ENCODE measurements at places on chromosomes 16 and 17. TPM values are rescaled to one million over a fixed set of nuclear protein-coding genes. Genes with fewer than 3 reads are reported as not detected.
A peak's percentile ranks its signal among the peaks of the same experiment; 100 is the strongest.

DNA sequence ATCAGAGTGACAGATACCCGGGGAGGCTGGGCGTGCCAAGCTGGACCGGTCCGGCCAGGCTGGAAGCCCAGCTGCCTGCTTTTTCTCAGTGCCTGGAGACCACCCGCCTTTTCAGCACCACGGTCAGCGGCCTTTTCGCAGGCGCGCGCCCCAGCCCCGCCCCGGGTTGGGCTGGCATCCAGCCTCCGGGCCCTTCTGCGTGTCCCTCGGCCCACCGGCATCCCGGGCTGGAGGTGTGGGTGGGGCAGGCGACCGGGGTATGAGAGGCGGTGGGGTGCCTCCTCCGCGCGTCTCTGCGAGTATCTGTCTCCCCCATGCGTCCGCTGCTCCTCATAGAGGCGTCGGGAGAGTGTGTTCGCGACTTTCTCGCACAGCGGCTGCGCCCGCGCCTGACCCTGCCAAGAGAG lies 102.5 kb downstream of the MRM1 start:
- H3K27ac ChIP-seq, result no peak overlapping the region
- peaks cover 52% of the 10 kb centered on the region for H3K27me3 ChIP-seq
- peak; percentile 49 for DNase-seq
- peaks cover 2% of the 10 kb centered on the region for H3K36me3 ChIP-seq
- no peak overlapping the region for H3K4me3 ChIP-seq

Gene ALDH3A1
- not detected for total RNA-seq

Gene OR2C1
- not detected for total RNA-seq

DNA sequence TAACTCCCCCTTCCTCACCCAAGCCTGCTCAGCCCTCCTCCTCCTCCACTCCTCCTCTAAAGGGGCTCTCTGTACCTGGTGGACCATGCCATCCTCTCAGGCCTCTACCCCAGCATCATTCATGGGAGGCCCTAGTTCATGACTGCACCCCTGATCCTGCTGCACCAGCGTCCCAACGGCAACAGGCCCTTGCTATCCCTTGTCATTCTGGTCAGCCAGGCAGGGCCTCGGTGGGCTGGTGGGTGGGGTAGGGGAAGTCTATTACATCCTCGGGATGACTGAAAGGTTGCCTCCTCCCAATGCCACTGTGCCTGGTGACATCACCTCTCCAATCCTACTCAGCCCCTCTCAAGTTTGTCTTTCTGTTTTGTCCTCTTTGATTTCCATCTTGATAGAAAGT lies 19.7 kb downstream of the ALOX12B start:
- no peak for DNase-seq
- H3K36me3 ChIP-seq, result no peaks in the 10 kb centered on the region
- peaks cover 4% of the 10 kb centered on the region for H3K4me1 ChIP-seq
- H3K4me3 ChIP-seq, result no peak overlapping the region
- peaks cover 14% of the 10 kb centered on the region for H3K27me3 ChIP-seq

DNA sequence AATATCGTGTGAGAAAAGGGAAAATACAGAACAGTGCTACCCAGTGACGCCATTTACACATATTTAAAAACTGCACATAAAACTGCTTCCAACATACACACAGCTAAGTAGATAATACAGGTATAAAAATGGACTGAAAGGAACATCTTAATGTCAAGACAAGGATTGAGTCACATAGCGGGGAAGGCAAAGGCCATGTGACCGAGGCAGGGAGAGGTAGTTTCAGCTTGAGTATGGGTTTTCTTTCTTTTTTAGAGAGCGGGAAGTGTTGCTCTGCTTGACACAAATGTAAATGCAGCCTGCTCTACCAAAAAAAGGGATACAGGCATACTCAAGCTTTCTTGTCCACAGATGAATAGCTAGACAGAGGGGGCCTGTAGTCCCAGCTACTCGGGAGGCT lies 46.5 kb downstream of the SDR42E1 start:
- no peaks in the 10 kb centered on the region for H3K4me1 ChIP-seq
- no peaks in the 10 kb centered on the region for H3K36me3 ChIP-seq
- DNase-seq, result no peak
- peaks cover 7% of the 10 kb centered on the region for H3K27me3 ChIP-seq
- H3K4me3 ChIP-seq, result no peak overlapping the region

Gene MMP2
- not detected for total RNA-seq

- DNase-seq, result no peak
- no peak overlapping the region for H3K27ac ChIP-seq
- H3K4me1 ChIP-seq, result no peaks in the 10 kb centered on the region
- no peak overlapping the region for H3K4me3 ChIP-seq
- H3K36me3 ChIP-seq, result no peaks in the 10 kb centered on the region
- peaks cover 45% of the 10 kb centered on the region for H3K27me3 ChIP-seq
Observed at GRCh38 chr16:28010671-28011070, 52.8 kb downstream of the GSG1L start.

Gene NLRC5
- 474 TPM for total RNA-seq

DNA sequence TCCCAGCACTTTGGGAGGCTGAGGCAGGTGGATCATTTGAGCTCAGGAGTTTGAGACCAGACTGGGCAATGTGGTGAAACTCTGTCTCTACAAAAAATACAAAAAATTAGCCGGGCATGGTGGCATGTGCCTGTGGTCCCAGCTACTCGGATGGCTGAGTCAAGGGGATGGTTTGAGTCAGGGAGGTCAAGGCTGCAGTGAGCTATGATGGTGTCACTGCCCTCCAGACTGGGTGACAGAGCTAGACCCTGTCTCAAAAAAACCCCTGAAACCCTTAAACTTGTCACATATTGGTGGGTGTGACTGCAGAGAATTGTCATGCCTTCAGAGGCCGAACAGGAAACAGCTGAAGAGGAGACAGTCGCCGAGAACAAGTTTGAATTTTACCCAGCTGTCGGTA lies 13.4 kb downstream of the RPTOR start:
- peaks cover 3% of the 10 kb centered on the region for H3K4me1 ChIP-seq
- DNase-seq, result no peak
- no peak overlapping the region for H3K4me3 ChIP-seq
- no peak overlapping the region for H3K27ac ChIP-seq
- no peaks in the 10 kb centered on the region for H3K36me3 ChIP-seq

Gene SLC2A4
- not detected for total RNA-seq

DNA sequence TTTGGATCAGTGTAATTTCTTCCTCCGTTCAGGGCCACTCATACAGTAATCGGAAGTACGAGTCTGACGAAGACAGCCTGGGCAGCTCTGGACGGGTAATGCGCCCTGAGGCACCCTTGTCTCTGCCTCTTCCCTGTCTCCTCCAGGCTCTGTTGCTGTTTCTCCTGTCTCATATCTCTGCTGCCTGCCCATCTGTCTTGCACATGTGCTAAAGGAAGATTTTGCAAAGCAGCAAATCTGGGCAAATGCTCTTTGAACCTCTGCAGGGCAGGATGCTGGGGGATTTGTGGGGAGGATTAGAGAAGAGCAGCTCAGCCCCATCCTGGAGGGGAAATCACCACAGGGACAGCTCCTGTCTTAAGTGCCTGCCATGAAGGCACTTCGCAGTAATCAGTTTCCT lies 32.4 kb upstream of the POLR3E start:
- peak overlapping the region; percentile 5 for H3K4me3 ChIP-seq
- peaks cover 54% of the 10 kb centered on the region for H3K36me3 ChIP-seq
- H3K27ac ChIP-seq, result peak overlapping the region; percentile 78
- DNase-seq, result peak; percentile 24

GRCh38 chr17:51091635-51092034 lies 29.0 kb downstream of the SPAG9 start:
- no peak overlapping the region for H3K27ac ChIP-seq
- peaks cover 22% of the 10 kb centered on the region for H3K4me1 ChIP-seq
- H3K4me3 ChIP-seq, result no peak overlapping the region
- peaks cover 3% of the 10 kb centered on the region for H3K36me3 ChIP-seq
- DNase-seq, result no peak

DNA sequence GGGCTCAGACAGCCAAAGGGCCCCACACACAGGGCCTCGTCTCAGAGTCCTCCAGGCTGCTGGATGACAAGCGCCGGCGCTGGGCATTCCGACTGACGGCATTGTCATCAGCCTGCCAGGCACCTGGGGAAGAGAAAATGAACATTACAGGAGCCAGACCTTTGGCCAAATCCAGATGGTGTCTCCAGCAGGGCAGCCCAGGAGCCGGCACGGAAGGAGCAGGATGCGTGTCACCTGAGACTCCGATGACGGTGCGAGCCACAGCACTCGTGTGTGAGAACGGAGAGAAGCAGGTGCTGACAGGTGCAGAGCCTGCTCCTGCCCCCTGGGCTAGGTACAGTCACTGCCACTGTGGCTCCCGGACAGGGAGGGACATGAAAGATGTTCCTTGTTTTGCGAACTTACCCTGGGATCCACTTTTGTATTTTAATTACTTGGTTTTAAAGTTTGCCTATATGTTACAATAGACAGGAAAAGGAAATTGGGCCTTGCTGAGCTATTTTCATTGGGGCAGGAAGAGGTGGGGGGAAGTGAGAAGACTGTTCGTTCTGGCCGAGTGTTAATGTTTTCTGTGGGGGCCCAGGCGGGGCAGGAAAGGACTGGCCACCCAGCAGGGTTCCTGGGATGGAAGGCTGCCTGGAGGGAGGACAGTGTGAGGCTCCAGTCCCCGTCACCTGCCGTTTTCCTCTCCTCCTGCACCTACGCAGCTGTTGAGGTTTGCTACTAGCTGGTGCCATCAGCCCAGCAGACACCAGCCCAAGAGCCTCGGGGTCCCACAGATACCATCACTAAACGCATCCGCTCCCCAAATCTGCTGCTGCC lies 4.4 kb upstream of the FOXJ1 start:
- H3K27ac ChIP-seq, result peak overlapping the region; percentile 97
- H3K4me1 ChIP-seq, result peaks cover 82% of the 10 kb centered on the region
- peak overlapping the region; percentile 83 for H3K4me3 ChIP-seq
- H3K27me3 ChIP-seq, result peaks cover 1% of the 10 kb centered on the region

Gene AOC2
- total RNA-seq, result 4.2 TPM

Gene TSPAN10
- total RNA-seq, result 0.80 TPM

DNA sequence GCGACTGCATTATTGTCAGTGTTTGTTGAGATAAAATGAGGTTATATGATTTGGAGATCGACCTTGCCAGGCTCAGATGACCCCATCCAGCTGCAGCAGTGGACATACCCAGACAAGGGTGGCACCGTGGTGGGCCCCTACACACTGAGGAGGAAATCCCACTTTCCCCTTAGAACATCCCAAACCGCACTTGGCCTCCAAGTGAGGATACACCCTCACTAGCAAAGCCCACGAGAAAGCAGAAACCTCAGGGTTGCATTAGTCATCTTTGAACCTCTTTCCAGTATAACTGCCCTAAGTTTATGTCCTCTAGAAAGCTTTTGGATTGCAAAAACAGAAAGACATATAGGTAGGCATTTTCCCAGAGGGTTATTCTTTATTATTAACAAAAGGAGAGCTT lies 101.5 kb downstream of the CLEC16A start:
- H3K27me3 ChIP-seq, result no peaks in the 10 kb centered on the region
- peaks cover 36% of the 10 kb centered on the region for H3K36me3 ChIP-seq
- no peaks in the 10 kb centered on the region for H3K4me1 ChIP-seq
- no peak overlapping the region for H3K4me3 ChIP-seq
- H3K27ac ChIP-seq, result peak overlapping the region; percentile 55

GRCh38 chr16:56252835-56253234 lies 61.5 kb downstream of the GNAO1 start:
- no peak overlapping the region for H3K27ac ChIP-seq
- H3K4me3 ChIP-seq, result no peak overlapping the region
- DNase-seq, result no peak
- no peaks in the 10 kb centered on the region for H3K36me3 ChIP-seq

Gene HOXB7
- total RNA-seq, result not detected

GRCh38 chr17:79944821-79945391 lies 90.8 kb downstream of the TBC1D16 start:
- no peak overlapping the region for H3K27ac ChIP-seq
- no peak for DNase-seq
- no peaks in the 10 kb centered on the region for H3K36me3 ChIP-seq

Gene GRB7
- total RNA-seq, result not detected

DNA sequence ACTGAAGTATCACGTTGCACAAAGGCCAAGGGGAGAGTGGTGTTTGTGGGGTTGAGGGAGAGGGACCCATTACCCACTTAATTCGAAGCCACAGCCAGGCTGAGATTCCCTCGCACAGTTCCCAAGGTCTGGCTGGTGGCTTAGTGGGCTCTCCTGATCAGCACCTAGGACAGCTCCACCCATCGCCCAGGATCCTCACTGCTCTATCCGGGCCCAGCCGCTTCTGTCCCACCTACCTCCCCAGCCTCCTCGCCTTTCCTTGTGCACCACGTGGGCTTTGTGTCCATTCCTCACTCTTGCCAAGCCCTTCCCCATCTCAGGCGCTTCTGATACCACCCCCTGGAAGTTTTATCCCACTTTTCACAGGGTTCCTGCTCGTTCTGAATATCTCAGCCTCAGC lies 163.5 kb downstream of the CCT6B start:
- no peak for DNase-seq
- no peak overlapping the region for H3K4me3 ChIP-seq
- no peak overlapping the region for H3K27ac ChIP-seq

GRCh38 chr17:28045304-28045703 lies 2.8 kb downstream of the NLK start:
- H3K27me3 ChIP-seq, result no peaks in the 10 kb centered on the region
- H3K4me1 ChIP-seq, result peaks cover 80% of the 10 kb centered on the region
- no peak for DNase-seq

DNA sequence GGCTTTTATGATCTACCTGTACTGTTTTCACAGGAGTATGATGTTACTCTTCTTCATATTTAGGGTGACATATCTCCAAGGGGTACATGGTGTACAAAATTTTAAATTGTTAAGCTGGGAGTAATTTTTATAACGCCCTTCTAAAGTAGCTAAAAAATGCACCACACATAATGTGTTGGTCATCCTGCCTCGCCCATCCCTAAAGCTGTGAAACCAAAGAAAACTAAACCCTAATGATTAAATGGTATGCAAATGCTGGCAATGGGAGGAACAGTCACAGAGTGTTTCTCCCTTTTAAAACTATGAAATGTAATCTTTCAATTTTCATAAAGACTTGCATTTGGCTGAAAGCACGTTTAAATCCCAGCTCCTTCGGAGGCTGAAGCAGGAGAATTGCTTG lies 2.0 kb upstream of the KRT24 start:
- H3K27me3 ChIP-seq, result peaks cover 13% of the 10 kb centered on the region
- no peak for DNase-seq
- no peaks in the 10 kb centered on the region for H3K4me1 ChIP-seq
- no peak overlapping the region for H3K4me3 ChIP-seq
- H3K36me3 ChIP-seq, result no peaks in the 10 kb centered on the region
- H3K27ac ChIP-seq, result no peak overlapping the region

Gene ESRP2
- 0.36 TPM for total RNA-seq

Gene ASB16
- total RNA-seq, result not detected

Gene FMNL1
- 394 TPM for total RNA-seq

Gene PTGES3L
- total RNA-seq, result 0.49 TPM

GRCh38 chr17:13321951-13322701 lies 279.6 kb downstream of the HS3ST3A1 start:
- no peak overlapping the region for H3K4me3 ChIP-seq
- no peak for DNase-seq

Measured in naive thymus-derived CD8-positive, alpha-beta T cell (primary cell).